Bronchial epithelial cell (primary cell): ENCODE measurements at places on chromosomes 1 and 21.

DNA sequence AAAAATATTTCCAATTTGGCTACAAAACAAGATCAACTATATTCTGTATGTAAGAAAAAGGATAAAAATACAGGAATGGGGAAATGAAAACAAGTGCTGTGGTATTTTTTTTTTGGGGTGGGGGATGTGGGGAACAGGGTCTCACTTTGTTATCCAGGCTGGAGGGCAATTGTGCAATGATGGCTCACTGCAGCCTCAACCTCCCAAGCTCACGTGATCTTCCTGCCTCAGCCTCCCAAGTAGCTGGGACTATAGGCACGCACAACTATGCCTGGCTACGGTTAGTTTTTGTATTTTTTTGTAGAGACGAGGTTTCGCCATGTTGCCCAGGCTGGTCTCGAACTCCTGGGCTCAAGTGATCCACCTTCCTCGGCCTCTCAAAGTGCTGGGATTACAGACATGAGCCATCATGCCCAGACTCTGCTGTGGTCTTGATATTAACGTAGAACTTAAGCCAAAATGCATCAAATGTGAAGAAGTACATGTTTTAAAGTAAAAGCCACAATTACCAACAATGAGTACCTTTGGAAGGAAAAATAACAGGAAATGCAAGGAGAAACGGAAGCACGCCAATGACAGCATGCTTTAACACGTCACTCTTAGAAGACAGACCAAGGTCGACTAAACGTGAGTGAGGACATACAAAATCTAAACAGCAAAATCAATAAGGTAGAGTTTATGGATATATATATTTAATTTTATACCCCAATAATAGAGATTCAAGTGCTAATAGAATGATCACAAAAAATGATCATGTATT is 8.8 kb upstream of the ABCB10 start:
- DNase-seq, result peak; percentile 27

- DNase-seq, result no peak
These were observed 39.6 kb upstream of the LBR start for GRCh38 chr1:225467193-225468020.

DNA sequence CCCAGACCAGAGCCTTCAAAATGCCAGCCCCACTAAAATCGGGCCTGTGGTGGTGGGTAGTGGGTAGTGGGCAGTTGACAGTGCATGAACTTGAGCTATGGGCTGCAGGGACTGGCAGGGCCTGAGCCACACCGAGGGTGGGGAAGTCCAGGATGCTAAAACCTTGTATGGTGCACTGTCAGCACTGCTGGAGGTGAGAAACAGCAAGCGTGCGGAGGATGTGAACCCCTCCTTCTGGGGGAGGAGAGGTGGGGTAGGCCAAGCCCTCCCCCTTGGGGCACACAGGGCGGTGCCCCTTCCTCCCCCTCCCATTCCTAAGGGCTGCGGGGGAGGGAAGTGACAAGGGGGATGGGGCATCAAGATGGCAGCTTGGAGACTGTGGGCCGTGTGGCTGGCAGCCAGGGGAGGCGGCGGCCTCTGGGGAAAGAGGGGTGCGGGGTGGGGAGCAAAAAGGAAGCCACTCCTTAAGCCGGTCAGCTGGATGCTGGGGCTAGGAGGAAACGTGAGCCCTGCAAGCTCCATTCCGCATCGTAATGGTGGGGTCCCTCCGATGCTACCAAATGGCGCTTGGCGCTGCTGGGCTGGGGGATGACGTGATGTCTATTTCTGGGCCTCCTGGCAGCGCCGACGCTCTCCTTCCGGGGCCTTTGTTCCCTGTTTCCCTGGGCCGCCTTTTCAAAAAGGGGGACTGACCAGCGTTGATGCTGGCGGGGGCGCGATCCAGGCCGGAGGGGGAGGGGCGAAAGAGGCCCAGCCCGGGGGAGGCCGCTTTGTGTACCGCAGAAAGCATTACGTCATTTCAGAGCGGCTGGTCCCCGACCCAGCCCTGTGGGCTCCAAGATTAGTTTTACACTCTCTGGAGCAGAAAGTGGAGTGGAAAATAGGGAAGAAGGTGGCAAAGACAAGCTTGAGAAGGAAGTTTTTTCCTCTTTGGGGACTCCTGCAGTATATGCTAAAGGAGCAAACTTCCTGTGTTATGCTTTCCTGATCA is 809 bp downstream of the SYT11 start:
- no peak for DNase-seq

GRCh38 chr1:76302711-76303339 is 228.3 kb downstream of the ST6GALNAC3 start:
- DNase-seq, result no peak

GRCh38 chr1:54120018-54120697 is 32.6 kb downstream of the CDCP2 start:
- no peak for DNase-seq

DNA sequence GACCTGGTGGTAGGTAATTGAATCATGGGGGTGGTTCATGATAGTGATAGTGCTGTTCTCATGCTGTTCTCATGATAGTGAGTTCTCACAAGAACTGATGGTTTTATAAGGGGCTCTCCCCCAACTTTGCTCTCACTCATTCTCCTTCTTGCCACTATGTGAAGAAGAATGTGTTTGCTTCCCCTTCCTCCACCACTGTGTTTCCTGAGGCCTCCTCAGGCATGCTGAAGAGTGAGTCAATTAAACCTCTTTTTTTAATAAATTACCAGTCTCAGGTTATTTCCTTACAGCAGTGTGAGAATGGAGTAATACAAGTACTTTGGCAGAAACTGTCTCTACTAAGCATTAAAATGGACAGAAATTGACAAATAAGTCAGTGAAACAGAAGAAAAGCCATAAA is 21.6 kb downstream of the RAB3GAP2 start:
- no peak for DNase-seq

GRCh38 chr1:40638097-40639036 is 27.1 kb downstream of the RIMS3 start:
- peak; percentile 19 for DNase-seq
